Frontal cortex (tissue), 4 donors: ENCODE measurements at places on chromosomes 7 and 10.

GRCh38 chr10:132957131-132957530 is 14.8 kb upstream of the CFAP46 start:
- DNase-seq: no peak

DNA sequence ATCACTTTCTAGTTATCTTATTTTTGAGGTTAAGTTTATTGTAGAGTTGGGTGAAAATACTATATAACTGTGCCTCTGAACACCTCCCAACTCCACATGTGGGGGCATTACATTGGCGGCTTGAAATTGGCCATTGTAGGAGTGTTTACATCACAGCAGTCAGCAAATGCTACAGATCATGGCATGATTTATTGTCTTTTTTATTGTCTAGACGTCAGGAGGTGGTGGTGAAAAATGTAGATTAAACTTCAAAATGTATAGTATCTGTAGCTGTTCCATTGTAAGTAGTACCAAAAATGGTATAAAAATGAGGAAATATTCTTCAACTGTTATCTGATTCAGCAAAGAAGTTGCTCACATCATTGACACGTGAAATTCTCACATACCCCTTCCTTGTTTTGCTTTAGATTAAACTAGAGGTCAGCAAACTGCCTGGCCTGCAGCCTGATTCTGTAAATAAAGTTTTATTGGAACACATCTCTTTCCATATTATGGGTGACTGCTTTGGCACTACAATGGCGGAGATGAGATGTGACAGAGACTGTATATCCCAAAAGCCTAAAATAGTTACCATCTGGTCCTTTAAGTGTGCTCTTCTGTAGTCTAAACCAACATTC is 35.0 kb downstream of the TAF3 start:
- no peak for DNase-seq

DNA sequence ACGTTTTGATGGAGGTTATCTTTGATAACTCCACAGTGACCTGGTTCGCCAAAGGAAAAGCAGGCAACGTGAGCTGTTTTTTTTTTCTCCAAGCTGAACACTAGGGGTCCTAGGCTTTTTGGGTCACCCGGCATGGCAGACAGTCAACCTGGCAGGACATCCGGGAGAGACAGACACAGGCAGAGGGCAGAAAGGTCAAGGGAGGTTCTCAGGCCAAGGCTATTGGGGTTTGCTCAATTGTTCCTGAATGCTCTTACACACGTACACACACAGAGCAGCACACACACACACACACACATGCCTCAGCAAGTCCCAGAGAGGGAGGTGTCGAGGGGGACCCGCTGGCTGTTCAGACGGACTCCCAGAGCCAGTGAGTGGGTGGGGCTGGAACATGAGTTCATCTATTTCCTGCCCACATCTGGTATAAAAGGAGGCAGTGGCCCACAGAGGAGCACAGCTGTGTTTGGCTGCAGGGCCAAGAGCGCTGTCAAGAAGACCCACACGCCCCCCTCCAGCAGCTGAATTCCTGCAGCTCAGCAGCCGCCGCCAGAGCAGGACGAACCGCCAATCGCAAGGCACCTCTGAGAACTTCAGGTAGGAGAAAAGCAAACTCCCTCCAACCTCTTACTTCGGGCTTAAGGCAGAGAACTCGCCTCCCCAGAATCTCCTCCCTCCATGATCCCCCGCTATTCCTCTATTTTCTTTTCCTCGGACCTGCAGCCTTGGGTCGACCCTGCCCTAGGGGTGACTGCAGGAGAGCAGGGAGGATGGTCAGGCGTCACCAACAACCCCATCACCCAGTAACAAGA is at the start of gene SERPINE1:
TSS of gene SERPINE1 (plus strand) at position 454 of the 809 bp plus-strand sequence. CDS start 1,290 bp downstream, outside the sequence.
- peak; percentile 69 for DNase-seq

DNA sequence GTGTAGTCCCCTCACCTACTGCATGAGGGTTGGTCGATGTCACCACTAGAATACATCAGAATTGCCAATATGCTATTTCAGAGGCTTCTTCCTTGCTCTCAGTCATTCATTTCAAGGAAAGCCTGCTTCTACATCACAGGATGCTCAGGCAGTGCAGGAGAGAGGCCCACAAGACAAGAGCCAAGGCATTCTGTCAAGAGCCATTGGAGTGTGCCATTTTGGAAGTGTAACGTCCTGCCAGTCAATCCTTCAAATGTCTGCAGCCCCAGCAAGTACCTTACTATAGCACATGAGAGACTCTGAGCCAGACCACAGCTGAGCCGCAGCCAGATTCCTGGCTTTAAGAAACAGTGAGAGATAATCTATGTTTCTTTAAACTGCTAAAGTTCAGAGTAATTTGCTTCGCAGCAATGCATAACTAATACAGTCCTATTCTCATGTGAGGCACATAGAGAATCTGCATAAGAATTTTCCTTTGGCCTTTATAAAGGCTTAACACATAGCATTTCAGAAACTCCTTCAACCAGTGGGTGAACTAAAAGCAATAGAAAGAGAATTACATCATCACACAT is 166.5 kb upstream of the GNAI1 start:
- DNase-seq: no peak

DNA sequence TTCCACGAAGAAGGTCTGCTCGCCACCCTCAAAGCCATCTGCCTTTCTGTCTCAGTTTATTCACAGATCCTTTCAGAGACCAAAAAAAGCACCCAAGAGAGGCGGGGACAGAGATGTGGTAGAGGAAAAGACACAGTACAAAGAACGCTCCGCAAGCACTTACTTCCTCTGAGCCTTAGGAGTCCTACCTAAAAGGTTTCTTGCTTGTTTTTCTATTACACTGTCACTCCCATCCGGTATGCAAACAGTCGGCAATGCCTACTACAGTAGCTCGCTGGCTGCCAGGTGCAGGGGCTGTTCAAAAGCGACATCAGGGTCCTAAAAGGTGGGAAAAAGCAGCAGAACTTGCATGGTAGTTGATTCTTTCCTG is 816 bp downstream of the TECPR1 start:
- peak; percentile 28 for DNase-seq

- DNase-seq: no peak
Measured at GRCh38 chr10:111836064-111836463, 347.5 kb downstream of the GPAM start.

DNA sequence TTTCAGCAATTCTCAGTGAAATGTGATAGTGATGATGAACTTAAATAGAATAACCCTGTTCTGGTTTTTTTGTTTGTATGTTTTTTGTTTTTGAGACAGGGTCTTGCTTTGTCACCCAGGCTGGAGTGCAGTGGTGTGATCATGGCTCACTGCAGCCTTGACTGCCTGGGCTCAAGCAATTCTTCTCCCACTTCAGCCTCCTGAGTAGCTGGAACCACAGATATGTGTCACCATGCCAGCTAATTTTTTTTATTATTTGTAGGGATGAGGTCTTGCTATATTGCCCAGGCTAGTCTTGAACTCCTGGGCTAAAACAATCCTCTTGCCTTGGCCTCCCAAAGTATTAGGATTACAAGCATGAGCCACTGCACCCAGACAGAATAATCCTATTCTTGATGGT is 14.3 kb upstream of the COL17A1 start:
- DNase-seq: no peak

DNA sequence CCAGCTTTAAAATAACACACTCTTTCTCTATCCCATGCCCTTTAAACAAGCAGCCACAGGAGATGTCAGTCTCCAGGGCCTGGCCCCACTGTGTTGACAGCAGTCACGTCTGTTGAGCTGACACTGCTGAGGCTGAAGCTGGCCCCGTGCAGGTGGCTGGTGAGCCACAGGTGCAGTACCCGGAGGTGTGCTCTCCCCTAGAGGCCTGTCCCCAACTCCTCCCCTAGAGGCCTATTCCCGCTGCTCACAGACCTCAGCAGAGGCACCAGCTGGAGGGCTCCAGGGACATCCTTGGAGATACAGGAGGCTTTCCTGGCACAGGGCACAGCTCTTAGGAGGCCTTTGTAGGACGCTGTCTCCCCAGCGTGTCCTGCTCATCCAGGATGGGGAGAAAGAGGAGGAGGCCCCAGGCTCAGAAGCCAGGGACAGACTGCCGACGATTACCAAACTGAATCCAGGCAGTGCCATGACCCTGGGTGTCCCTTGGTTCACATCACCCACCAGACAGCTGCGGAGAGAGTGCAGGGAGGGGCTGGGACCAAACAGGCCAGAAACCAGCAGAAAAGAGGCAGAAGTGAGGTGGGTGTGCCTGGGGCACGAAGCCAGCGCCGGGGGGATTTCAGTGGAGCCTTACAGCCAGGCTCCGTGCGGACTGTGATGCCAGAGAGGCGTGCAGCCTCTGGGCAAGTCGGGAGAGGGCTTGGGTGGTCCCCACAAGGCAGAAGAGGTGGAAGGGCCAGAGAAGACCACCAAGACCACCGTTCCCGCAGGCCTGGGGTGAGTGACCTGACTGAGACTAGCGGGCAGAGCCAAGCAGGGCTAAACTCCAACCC is 18.5 kb upstream of the TTYH3 start:
- DNase-seq: no peak

DNA sequence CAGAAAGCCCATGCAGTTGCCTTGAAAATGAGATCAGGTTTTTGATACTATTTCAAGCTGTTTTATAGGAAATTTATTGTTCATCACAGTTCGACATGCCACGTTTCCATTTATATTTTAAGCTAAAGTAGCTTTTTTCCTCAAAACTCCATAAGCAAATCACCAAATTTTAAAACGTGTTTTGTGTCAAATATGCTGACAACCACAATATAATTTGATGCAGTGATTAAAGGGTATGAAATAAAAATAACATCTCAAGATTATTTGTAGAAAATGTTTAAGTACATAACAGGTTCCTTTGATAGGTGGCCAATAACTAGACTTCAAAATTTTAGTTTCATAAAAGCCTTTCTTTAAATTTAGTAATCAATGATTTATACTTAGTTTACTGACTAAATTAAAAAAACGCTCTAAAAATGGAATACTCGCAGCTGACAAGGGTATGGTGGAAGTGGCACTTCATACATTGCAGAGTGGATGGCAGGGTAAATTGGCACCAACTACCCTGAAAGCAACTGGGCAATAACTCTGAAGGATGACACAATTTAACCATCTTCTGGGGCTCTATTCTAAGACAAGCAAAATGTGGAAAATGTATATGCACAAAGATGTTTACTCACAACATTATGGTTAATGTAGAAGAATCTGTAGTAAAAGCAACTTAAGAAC is 481.6 kb downstream of the TNS3 start:
- no peak for DNase-seq

DNA sequence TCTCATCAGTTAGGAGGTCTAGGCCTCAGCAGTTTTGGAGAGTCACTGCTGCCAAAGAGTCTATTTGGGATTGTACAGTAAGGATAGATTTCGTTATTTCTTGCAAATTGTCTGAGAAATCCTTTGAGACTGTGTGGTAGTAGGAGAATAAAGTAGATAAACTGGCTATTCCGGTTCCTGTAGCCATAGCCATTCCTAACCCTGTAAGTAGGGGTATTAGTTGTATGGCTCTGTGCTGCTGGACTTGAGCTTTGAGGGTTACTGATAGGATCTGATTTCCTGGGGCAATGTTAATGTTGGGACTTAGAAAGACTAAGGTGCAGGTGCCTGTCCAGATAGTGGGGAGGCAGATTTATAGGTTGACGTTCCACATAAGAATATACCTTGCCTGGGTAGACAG is 36.1 kb upstream of the ZNF138 start:
- DNase-seq: no peak

DNA sequence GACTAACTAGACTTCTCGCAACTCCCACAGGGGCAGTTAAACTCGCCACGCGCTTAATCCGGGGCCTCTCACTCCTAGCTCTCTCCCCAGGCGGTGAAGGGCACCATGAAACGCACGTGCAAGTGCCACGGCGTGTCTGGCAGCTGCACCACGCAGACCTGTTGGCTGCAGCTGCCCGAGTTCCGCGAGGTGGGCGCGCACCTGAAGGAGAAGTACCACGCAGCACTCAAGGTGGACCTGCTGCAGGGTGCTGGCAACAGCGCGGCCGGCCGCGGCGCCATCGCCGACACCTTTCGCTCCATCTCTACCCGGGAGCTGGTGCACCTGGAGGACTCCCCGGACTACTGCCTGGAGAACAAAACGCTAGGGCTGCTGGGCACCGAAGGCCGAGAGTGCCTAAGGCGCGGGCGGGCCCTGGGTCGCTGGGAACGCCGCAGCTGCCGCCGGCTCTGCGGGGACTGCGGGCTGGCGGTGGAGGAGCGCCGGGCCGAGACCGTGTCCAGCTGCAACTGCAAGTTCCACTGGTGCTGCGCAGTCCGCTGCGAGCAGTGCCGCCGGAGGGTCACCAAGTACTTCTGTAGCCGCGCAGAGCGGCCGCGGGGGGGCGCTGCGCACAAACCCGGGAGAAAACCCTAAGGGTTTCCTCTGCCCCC is 19.5 kb downstream of the WNT8B start:
- DNase-seq: peak; percentile 62

DNA sequence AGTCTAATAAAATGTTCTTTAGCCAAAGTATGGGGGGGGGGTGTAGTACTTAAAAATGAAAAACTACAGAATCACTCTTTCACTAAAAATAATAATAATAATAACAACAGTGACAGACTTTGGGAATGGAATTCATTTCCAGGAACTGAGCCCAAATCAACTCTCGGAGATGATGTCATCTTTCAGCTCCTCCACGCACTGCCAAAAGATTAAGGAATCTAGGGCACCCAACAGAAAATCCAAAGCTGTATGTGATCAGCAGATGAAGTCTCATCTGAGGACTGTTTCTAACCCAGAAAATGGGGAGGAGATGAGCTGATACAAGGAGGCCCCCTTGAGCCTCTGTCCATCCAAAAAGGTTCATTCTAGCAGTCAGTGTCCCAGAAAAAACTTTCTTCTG is 54.5 kb downstream of the GRB10 start:
- DNase-seq: no peak

GRCh38 chr10:95254629-95255028 is 36.2 kb downstream of the PDLIM1 start:
- no peak for DNase-seq

- DNase-seq: no peak
Measured at GRCh38 chr10:110205051-110205675, 2.2 kb upstream of the MXI1 start.

GRCh38 chr10:44070282-44070681 is 314.6 kb downstream of the CXCL12 start:
- DNase-seq: no peak

DNA sequence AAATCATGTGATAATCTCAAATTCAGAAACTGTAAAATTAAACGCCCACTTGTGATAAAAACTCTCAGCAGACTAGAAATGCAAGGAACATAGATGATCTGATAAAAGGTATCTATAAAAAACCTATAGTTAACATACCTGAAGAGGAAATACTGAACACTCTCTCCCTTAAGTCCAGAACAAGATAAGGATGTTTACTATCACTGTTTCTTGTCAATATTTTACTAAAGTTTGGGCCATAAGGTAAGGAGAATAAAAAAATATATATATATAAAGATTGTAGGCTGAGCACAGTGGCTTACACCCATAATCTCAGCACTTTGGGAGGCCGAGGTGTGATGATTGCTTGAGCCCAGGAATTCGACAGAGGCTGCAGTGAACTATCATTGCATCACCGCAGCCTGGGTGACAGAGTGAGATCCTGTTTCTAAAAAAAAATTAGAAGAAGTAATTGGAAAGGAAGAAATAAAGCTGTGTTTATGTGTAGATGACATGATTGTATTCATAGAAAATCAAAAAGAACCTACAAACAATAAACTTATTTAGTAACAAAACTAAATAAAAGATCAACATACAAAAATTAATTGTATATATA is 28.4 kb downstream of the MPLKIP start:
- DNase-seq: no peak
